ENCODE measurements at places on chromosomes 13 and 19. TPM values are rescaled to one million over a fixed set of nuclear protein-coding genes. Genes with fewer than 3 reads are reported as not detected.

Gene PTH2
- total RNA-seq = not detected

Gene RXFP2
- total RNA-seq = not detected

Gene SRRM5
- 0.05 TPM for total RNA-seq

Gene LRRC25
- total RNA-seq = not detected

Gene FGF21
- total RNA-seq = not detected

Gene FAAP24
- 12.1 TPM for total RNA-seq

Gene CCNA1
- 0.05 TPM for total RNA-seq
